RKO (cell line): ENCODE measurements at places on chromosomes 6 and 20.

GRCh38 chr20:58875111-58875510, 22.6 kb downstream of the GNAS start:
- DNase-seq: no peak

DNA sequence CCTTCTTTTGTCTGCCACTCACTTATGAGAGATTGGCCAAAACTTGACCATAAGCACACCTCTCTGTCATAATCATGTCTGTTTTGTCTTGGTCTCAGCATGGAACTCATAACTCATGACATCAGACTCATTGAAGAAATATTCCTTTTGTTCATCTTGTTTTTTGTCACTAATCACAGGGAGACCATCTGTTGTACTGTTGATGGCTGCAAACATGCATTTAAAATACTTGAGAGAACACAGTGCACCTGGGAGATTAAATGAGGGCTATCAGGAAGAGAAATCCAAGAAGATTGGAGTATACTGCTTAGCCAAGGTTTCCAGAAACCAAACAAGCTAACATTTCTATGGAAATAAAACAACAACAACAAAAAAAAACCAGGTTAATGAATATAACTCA, 689.7 kb downstream of the EPM2A start:
- no peak for DNase-seq

DNA sequence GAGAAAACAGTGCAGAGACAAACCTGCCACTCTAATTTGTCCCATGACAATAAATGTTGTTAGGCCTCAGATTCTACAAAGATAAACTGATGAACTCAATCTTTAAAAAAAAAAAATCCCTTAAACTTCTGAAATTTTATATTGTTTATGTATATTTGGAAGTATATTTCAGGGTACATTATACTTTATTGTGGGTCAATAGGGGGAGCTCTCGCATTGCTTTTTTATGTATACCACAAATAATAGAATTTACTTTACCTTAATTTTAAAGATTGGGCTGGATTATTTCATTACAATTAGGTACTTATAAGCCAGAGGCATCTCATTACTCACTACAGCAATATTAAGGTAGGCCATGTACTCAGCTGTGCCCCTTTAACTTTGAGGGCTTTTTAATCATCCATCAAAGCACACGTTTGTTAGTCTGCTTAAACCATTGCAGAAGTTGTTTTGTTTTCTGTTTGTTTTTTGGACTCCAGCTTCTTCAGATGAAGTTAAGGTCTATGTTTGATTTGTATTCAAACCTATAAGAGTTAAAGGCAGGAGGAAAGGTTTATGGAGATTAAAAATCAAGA, 56.3 kb upstream of the EYA4 start:
- peak; percentile 43 for DNase-seq

DNA sequence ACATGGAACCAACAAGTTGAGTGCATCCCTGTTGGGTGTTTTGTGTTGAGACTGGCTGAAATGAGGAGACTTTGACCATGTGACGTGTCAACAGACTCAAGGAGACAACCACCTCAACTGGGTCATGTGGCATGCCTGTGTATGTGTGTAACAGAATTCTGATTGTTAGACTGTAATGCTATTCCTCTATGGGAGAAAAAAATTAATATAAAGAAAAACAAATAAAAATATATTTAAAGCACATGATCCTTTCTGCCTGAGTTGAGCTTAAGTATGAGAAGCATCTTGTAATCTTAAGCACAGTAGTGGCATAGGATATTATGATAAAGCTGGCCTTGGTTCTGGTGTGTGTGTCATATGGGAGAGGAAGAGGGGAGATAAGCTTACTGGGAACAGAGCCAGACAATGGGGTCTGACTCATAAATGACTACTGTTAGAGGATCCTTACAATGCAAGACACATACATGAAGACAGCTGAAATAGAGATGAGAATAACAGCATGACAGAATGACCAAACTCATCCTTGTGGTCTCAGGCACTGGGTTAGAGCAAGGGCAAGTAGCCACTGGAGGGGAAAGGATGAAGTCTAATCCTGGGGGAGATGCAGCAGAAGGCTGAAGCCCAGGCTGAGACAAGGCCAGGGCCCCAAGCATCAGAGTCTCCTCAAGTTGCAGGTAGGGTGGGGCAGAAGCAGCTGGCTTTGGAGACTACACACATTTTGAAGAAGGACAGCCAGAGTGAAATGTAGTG, 9.2 kb downstream of the TP53INP2 start:
- DNase-seq: peak; percentile 97
